ENCODE measurements at places on chromosomes 5 and 9.

DNA sequence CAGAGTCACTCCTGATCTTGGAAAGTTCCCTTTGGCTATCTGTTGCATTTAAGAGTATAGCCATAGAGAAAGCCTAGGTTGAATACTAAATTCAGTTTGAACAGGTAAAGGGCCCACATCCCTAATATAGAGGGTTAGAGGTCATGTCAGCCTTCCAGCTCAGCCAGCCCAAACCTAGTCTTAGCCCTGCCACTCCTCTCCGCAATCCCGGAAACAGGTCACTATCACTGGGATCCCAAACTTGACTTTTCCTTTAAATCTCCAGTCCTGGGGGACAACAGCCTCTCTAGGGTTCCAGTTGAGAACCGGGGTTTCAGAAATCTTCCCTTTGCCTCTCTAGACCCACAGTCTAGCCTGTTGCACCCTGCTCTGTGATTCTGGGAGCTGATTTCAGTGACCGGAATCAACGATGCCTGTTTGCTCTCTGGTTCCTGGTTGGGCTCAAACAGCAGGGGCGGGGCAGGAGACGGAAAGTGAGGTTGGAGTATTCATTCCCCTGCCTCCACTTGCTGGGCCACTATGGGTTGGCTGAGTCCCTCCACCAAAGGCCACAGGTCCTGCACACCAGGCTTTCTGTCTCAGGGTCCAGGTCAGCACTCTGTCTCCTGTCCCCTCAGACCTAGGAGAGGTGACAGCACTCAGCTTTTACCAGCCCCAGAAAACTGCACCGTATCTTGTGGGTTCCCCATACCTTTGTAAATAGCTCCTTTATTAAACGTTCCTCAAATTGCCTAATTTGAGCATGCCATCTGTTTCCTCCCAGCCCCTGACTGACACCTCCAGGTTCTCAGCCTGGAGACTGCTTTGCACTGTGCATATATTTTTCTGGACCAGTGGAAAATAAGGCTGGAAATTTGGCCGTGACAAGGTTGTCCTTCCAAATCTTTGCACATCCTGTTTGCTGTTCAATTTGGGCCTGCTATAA, 23.8 kb upstream of the CPEB4 start:
- peak; percentile 42 for DNase-seq

GRCh38 chr5:41067714-41068568, 3.2 kb downstream of the MROH2B start:
- DNase-seq, result no peak

GRCh38 chr9:81801190-81801589, 111.8 kb upstream of the TLE1 start:
- DNase-seq, result no peak

- peak; percentile 64 for DNase-seq
Measured at GRCh38 chr5:140549237-140550144, 2.0 kb downstream of the EIF4EBP3 start.

DNA sequence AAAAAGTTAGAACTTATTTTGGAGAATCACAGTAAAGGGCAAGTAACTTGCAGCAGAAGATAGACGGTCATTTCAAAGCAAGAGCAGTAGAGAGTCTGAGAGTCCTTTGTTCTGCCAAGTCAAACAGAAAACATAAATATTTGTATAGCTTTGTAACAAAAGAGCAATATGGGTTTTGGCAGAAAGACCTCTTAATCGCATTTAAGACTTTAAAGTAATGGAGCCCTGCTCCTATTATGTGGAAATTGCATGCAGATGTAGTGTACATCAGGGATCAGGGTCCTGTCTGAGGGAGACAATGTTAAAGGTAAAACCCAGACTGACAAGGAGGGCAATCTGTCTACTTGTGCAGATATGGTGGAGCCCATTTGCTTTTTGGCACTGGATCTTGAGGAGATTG, 87.2 kb downstream of the PGM5 start:
- no peak for DNase-seq

DNA sequence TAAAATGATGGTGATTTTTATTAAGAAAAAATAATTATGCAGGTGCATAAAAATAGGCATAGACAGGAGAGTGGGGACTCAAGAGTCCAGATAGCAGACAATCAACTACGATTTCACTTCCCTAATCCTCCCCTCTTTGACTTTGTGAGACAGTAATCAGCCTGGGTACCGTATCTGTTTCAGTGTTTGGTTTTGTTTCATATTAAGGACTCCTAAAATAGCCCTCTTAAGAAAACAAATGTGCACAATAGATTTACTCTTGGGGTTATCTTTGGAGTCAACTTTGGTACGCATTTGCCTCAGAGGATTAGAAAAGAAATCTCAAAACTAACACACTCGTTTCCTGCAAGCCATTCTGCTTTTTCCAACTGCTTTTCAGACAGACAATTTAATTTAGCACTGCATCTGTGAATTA, 96.3 kb downstream of the ZNF608 start:
- DNase-seq, result no peak

DNA sequence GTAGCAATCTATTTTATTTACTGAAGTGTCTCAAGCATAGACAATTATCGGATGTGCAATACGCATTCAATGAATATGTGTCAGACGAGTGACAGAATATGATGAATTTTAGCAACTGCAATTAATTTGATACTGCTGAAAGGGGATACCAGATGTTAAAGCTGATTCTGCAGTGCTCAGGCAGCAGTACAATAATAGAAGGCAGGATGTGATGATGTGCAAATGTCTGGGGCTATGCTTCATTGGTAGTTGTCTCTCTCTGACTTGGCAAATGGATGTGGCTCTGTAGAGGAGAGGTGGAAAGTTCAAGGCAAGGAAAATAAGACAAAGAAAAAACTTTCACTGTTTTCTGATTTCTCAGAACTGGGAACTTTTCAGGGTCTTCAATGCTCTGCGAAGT, 721.2 kb downstream of the CDH18 start:
- no peak for DNase-seq

GRCh38 chr9:87122947-87123685, 175.8 kb upstream of the GAS1 start:
- no peak for DNase-seq

GRCh38 chr9:136512651-136513071, 29.8 kb upstream of the SEC16A start:
- no peak for DNase-seq

DNA sequence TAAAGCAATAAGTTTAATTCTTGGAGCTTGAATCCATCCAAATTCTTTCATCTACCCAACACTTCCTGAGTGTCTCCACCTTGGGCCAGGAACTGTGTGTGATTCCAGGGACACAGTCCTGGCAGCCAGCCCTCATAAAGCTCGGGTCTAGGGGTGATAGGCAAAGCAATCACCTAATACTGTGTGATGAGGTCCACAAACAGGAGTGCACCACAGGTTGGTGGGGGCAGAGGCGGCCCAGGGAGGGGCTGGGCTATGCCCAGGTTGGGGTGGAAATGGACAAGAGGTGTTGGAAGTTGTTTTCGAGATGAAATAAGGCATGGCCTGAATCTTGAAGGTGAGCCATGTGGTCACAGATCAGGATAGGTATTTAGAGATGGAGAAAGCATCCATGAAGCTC, 133.9 kb upstream of the PTCH1 start:
- no peak for DNase-seq

- DNase-seq, result no peak
Measured at GRCh38 chr5:60830581-60831127, 13.4 kb downstream of the ELOVL7 start.

DNA sequence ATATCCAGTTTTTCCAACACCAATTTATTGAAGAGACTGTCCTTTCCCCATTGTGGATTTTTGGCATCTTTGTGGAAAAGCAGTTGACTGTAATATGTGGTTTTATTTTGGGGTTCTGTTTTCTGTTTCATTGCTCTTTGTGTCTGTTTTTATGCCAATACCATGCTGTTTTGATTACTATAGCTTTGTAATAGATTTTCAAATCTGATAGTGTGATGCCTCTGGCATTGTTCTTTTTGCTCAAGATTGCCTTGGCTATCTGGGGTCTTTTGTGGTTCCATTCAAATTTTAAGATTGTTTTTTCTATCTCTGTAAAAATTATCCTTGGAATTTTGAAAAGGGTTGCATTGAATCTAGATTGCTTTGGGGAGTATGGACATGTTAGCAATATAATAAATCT, 99.5 kb downstream of the NDUFAF2 start:
- DNase-seq, result no peak

GRCh38 chr5:72288924-72289323, 31.1 kb downstream of the MRPS27 start:
- no peak for DNase-seq

DNA sequence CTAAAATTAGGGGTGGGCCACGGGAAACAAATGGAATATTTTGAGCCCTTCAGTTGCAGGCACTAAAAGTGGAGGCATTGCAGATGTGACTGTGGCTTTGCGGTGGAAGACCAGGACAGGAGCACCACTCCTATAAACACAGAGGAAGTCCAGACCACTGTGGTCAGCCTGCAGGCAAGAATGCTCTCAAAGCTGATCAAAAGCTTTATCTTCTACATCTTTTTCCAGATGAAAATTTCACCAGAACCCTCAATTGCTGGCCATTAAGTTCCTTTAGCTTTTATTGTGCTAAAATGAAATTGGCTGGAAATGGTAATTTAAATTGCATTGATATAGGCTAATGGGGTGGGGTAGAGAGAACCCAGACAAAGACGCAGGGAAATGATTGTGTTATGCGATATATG, 208.8 kb downstream of the ERCC6L2 start:
- no peak for DNase-seq

GRCh38 chr9:76576344-76576743, 117.4 kb downstream of the GCNT1 start:
- peak; percentile 3 for DNase-seq

DNA sequence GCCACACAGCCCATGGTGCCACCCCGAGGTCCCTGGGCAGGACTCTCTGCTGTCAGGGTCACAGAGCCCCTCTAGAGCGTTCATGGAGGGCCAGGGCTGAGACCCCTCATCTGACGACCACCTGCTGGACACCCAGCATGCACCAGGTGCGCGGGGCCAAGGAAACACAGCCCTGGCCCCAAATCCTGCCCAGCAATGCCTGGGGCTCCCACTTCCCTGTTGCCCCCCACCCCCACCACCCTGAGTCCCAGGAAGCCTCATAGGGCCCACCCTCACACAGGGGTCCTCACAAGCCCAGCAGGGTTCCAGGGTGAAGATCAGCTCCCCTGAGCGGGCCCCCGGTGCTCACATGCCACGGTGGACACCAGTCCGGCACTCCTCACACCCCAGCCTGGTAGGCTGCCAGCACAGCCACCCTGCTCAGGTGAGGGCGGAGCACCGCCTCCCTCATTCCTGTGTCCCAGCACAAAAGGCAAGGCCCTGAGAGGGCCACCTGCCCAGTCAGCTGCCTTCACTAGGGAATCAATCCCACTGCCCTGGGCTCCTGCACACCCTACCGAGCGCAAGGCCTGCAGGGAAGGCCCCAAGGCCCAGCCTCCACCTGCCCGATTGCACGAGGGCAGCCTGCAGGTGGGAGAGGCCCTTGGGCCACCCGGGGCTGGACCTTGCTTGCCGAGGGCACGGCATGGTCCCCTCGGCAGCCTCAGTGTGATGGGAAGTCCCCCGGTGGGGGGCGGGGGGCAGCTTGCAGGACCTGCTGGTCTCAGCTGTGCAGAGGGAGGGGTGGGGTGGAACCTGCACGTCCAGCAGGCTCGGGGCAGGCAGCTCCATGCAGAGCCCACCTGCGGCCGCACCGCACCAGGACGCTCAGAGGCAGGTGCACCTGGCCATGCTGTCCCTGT, 56.4 kb upstream of the UBAC1 start:
- no peak for DNase-seq

DNA sequence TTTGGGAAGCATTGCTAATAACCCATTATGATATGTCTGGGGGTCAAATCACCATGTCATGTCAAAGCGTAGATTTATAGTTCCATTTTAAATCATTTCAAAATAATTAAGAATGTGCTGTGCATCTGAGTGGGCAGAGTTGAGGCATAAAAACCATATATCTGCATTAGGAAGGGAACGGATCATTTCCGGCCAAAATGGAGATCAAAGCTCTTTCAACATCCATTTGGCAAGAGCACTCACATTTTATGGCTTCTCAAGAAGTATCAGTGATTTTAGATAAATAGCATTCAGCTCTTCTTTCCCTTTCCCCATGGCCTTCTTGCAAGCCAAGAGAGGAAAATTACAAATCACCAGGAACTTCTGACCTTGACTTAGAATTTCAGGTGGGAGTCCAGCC, 89.9 kb downstream of the HSPA4 start:
- no peak for DNase-seq

DNA sequence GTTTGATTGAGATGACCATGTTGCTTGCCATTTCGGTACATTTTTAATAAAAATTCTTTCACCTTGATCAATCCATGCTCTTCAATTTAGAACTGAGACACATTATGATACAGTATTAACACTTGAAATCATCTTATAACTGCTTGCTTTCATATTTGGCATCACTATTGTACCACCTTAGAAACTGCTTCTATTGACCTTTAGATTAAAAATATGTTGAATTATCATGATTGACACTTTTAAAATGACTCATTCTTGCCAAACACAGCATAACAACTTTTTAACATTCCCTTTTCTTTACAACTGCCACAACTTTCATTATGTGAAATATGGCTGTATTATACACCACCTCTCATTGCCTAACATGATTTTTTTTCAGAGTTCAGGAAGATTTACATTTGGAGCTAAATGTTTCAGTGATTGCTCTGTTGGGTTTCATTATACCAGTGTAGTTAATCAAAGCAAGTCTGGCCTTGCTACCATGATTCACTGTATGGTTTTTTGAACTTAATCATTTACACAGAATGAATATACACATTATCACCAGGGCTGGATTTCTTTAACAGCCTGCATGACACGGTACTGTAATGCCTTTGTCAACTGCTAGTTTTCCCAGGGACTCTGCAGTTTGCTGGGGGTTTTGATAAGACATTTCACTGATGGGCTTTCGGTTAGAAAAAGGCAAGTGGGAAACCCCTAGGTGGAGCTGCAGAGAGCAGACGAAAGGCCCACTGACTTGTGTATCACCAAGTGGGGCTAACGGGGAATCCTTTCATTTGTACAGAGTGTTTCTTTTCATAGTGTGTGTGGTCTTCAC, 93.6 kb upstream of the TLE4 start:
- DNase-seq, result no peak

- DNase-seq, result no peak
Measured at GRCh38 chr9:103900466-103900865, 193.6 kb upstream of the SMC2 start.

GRCh38 chr5:129689045-129689444, 58.8 kb upstream of the MINAR2 start:
- DNase-seq, result no peak

DNA sequence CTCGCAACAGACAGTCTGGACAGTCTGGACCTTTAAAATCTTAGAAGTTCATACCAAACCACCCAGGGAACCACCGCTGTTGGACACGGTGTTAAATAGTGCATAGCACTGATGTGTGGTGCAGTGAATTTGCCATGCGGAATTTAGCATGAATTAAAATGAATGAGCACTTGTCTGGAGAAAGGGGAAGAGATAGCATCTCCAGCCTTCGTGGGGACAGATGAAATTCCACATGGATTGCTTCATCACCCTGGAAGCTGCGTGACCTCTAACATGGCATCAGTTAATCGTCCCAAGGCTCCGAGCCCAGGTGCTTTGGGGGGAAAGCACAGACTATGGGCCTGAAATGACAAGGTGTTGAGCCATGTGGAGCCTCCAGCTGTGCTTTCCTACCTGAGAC, 91.4 kb downstream of the ADAMTS16 start:
- no peak for DNase-seq

- no peak for DNase-seq
Measured at GRCh38 chr5:137923856-137924255, 34.6 kb downstream of the PKD2L2 start.

GRCh38 chr5:52787600-52788504, at the start of the genes ITGA1 and PELO:
ITGA1 (plus strand) TSS chr5:52787916; CDS start chr5:52788354, 438 bp downstream.
PELO (plus strand) TSS chr5:52787916; CDS start chr5:52800395, 12,479 bp downstream.
- peak; percentile 77 for DNase-seq

- no peak for DNase-seq
Measured at GRCh38 chr5:172164769-172165212, 23.2 kb downstream of the STK10 start.

GRCh38 chr5:178427576-178428197, 162.5 kb downstream of the COL23A1 start:
- no peak for DNase-seq
